ENCODE measurements at places on chromosomes 6 and 20.

DNA sequence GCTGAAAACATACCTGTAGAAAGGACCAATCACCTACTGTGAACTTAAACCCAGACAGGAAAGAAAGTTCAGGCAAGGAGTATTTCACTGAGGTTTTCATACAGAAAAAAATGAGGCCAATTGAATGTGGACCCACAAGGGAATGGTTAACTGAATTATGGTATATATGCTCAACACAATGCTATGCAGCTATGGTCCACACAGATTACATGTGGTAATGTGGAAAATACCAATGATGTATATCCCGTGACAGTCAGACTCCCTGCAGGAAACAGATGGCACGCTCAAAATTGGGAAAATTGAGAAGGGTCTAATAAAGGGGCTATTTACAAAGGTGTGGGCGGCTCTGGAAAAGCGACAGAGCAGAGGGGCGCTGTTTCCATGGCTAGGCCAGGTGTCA, 47.1 kb upstream of the PIM1 start:
- no peak for DNase-seq

GRCh38 chr6:3737831-3738210, 13.7 kb downstream of the PXDC1 start:
- DNase-seq: no peak

DNA sequence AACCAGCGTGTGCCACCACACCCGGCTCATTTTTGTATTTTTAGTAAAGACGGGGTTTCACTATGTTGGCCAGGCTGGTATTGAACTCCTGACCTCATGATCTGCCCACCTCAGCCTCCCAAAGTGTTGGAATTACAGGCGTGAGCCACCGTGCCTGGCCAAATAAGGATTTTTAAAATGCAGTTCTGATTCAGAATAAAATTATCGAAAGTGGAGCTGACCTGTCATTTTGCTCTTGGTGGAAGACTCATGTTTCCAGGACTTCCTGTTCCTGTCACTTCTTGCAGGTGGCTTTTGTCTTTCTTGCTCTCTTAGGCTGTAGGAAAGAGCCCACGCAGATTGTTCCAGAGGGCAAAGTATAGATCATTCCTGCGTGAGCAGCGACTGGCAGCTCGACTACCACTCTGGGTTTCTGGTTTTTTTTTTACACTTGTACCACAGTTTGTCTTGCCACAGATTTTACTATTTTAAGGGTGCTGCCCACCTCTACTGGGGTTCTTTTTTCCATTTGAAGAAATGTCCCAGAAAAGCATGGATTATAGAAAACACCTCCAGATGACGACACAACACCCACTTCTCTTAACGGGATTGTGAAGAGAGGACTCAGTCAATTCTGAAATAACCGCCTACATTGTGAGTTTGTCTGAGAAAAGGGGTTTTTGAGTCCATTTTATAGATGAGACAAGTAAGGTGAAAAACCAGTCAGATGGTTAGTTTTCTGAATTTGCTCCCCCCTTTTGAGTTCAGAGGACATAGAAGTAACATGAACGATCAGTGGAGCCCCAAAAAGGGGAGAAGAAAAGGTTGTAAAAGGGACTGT, 7.5 kb downstream of the JARID2 start:
- DNase-seq: no peak

GRCh38 chr6:149563928-149564325, 2.2 kb upstream of the GINM1 start:
- DNase-seq: no peak

GRCh38 chr20:62651285-62652021, 9.2 kb downstream of the SLCO4A1 start:
- DNase-seq: peak; percentile 53

DNA sequence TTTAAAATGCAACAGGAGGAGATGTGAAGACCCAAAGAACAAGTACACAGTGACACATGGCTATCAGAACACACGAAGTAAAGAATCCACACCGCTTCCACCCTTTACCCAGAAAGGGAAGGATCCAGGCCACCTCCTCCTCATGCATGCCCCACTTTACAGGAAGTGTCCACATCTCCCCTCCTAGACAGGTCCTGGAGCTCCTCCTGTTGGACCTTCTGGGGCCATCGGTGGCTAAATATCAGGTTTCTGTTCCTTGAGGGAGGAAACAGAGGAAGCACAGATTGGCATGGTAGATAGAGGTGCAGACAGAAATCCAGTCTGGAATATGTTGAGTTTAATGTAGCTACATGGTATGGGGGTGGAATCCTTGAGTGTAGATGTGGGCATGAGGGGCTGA, 10.9 kb downstream of the NINL start:
- DNase-seq: no peak

- DNase-seq: peak; percentile 68
Observed at GRCh38 chr6:157316871-157317814, 6.2 kb downstream of the TMEM242 start.

DNA sequence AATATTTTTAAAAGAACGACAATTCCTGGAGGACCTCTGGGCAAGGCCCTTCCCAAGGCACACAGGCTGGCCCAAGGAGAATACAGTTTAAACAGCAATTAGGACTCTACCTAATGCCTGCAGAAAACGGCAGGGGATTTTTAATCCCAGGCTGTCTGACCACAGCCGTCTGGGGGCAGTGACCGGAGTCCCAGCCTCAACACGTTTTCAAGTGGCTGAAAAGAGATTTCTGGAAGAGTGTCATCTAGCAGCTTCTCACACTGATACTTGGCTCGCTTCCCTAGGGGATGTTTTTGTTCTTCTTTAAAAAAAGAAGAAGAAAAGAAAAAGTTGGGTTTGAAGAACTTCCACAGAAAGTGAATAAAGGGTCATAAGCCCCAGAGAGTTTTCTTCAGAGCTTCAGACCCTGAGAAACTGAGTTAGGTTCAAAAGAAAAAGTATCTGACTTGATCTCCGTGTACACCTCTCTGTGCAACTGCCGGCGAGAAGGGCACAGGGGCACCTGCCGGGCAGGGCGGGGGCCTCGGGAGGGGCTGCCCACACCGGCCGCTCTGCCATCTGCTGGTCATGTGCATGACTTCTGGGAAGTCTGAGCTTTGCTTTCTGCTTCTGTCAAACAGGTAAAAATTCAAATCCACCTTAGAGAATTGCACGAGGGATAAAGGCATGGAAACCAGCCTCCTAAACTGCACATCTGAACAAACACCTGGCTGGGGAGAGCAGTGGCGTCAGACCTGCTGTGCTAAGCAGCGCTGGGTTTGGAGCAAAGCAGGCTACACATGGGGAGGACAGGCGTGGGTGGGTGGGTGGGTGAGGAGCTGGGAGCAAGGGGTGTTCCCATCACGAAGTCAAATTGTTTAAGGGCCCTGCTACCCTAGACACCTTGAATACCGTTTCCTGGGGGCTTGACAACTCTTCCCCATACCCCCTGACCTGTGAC, 33.0 kb downstream of the RRBP1 start:
- DNase-seq: no peak

All from left ventricle myocardium inferior (tissue), 1 donor.